ENCODE measurements at places on chromosomes 11 and 22.

GRCh38 chr22:38208551-38208968 is 6.8 kb downstream of the MAFF start:
- DNase-seq: no peak

GRCh38 chr11:83599066-83599465 is 312.9 kb upstream of the CCDC90B start:
- no peak for DNase-seq

GRCh38 chr11:66641834-66642233 is 3.3 kb downstream of the RBM4 start:
- DNase-seq: no peak

- DNase-seq: no peak
Measured at GRCh38 chr11:15665368-15665871, 550.7 kb downstream of the INSC start.

GRCh38 chr11:30919389-30920152 is 333.4 kb upstream of the MPPED2 start:
- no peak for DNase-seq

GRCh38 chr11:47645500-47645899 is 3.1 kb upstream of the MTCH2 start:
- no peak for DNase-seq
